ENCODE measurements at places on chromosomes 5 and 9. TPM values are rescaled to one million over a fixed set of nuclear protein-coding genes. Genes with fewer than 3 reads are reported as not detected.
A peak's percentile ranks its signal among the peaks of the same experiment; 100 is the strongest.

PPP2R2B gene
- total RNA-seq: 0.76 TPM

DNA sequence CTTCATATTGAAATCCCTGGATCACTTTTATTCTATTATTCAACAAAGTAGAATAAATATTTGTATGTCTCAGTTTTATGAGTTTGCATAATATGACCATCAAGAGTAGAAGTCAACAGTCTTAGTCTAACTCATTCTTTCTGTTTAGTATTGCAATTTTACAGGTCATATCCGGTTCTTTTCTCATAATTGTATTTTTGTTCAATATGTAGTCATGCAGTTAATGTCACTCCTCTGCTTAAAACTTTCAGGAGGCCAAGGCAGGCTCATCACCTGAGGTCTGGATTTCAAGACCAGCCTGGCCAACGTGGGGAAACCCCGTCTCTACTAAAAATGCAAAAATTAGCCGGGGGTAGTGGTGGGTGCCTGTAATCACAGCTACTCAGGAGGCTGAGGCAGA lies 148.4 kb upstream of the TRPM3 start:
- no peak for ATAC-seq

GABRP gene
- total RNA-seq: 6.4 TPM

PCSK1 gene
- 0.52 TPM for total RNA-seq

- peak; percentile 15 for ATAC-seq
Observed at GRCh38 chr9:21443849-21444625, 3.8 kb downstream of the IFNA1 start.

C7 gene
- total RNA-seq: 8.4 TPM

GRCh38 chr5:109643791-109644350 lies 45.9 kb upstream of the MAN2A1 start:
- ATAC-seq: no peak

- ATAC-seq: no peak
Observed at GRCh38 chr9:126927419-126927818, 12.8 kb downstream of the RALGPS1 start.

JAKMIP2 gene
- total RNA-seq: 0.12 TPM

GRCh38 chr9:87863882-87864465 lies 18.7 kb upstream of the SPATA31E1 start:
- ATAC-seq: no peak

DNA sequence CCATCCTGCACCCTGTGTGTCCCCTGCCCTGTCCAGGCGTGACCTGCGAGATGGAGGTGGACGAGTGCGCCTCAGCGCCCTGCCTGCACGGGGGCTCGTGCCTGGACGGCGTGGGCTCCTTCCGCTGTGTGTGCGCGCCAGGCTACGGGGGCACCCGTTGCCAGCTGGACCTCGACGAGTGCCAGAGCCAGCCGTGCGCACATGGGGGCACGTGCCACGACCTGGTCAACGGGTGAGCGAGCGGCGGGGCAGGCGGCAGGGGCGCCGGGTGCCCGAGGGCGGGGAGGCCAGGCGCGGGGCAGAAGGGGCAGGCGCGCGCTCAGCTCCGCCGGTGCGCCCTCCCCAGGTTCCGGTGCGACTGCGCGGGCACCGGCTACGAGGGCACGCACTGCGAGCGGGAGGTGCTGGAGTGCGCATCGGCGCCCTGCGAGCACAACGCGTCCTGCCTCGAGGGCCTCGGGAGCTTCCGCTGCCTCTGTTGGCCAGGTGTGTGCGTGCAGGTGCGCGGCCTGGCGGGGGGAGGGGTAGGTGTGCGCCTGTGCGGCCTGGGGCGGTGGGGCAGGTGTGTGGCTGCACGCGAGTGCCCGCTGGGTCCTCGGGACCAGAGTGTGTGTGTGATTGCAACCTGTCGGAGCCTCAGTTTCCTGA lies 10.0 kb downstream of the CRB2 start:
- no peak for ATAC-seq

DNA sequence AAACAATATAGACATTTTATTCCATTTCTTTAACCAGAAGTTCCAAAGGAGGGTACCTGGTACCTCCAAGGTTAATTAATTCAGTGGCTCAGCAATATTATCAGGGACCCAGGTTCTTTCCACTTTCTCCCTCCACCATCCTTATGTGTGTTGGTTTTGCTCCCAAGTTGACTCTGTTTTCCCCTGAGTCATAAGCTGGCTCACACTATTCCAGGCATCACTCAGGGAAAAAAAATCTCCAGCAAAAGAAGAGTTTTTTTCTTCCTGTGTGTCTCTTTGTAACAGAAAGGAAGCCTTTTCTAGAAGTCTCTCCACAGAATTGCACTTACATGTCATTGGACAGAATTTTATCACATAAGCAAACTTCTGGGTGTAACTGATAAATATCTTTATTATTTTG lies 31.2 kb upstream of the GALNT10 start:
- no peak for ATAC-seq

GRCh38 chr5:139994234-139994633 lies 48.9 kb downstream of the NRG2 start:
- no peak for ATAC-seq

GRCh38 chr5:178671602-178672144 lies 44.8 kb upstream of the CLK4 start:
- ATAC-seq: no peak

CBY3 gene
- total RNA-seq: not detected

- ATAC-seq: no peak
Observed at GRCh38 chr5:142110046-142110531, 1.5 kb downstream of the NDFIP1 start.

GRCh38 chr9:88949961-88950340 lies 41.3 kb upstream of the S1PR3 start:
- peak; percentile 81 for ATAC-seq

DNA sequence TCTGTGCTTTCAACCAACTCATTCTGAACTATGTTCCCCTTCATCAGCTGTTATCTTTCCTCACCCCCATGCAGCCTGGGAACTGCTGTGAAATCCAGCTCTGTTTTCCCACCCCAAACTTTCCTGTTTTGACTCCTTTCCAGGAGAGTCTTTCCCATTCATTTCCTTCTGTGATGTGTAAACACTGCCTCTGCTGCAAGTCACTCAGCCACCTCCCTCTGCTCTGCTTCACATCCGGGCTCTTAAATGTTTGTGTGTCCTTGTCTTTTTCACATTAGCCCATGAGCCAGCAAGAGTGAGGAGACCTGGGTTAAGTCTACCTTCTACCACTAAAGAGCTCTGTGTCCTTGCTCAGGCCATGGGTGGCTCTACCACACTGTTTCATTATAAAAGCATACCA lies 137.5 kb downstream of the ICE1 start:
- ATAC-seq: no peak

AJM1 gene
- 1.1 TPM for total RNA-seq

C9orf153 gene
- 0.12 TPM for total RNA-seq

DNA sequence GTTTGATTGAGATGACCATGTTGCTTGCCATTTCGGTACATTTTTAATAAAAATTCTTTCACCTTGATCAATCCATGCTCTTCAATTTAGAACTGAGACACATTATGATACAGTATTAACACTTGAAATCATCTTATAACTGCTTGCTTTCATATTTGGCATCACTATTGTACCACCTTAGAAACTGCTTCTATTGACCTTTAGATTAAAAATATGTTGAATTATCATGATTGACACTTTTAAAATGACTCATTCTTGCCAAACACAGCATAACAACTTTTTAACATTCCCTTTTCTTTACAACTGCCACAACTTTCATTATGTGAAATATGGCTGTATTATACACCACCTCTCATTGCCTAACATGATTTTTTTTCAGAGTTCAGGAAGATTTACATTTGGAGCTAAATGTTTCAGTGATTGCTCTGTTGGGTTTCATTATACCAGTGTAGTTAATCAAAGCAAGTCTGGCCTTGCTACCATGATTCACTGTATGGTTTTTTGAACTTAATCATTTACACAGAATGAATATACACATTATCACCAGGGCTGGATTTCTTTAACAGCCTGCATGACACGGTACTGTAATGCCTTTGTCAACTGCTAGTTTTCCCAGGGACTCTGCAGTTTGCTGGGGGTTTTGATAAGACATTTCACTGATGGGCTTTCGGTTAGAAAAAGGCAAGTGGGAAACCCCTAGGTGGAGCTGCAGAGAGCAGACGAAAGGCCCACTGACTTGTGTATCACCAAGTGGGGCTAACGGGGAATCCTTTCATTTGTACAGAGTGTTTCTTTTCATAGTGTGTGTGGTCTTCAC lies 93.6 kb upstream of the TLE4 start:
- ATAC-seq: peak; percentile 91

GRCh38 chr9:107587191-107587963 lies 97.8 kb upstream of the KLF4 start:
- ATAC-seq: peak; percentile 62

- no peak for ATAC-seq
Observed at GRCh38 chr5:176883700-176884570, 15.2 kb downstream of the HK3 start.

DNA sequence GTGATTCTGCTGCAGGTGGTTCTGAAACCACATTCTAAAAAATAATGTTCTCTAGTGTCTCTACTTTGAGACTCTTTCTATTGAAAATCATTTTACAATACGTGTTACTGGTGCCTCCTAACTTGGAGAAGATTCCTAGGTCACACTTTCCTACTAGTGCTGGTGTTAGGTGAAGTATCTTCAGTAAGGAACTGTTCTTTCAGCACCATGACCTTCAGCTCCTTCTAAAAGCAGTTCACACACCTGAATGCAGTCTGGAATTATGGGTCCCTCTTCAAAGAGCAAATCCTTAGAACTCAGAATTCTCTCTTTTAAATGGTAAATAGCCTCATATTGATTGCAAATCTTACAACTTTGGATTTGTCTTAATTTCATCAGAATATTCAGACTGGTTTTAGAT lies 10.6 kb upstream of the DPYSL3 start:
- ATAC-seq: no peak

SEMA4D gene
- 30.4 TPM for total RNA-seq

ERAP2 gene
- total RNA-seq: 1.3 TPM

DNA sequence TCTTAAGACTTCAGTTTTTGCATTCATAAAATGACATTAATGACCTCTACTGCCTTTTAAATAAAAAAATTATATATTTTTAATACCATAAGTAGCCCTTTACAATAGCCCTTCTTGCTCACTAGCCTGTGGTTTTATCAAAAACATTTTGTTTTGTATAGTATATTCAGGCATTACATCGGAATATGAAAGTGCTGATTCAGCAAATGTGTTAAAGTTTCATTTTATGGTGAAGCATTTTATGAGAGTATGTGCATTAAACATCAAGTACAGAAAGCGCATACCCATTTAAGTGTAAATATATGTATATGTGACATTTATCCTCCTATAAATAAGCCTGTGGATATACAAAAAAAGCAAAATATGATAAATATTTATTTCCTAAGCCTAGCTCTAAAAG lies 56.2 kb upstream of the GABRB2 start:
- ATAC-seq: no peak

MARVELD2 gene
- 25.7 TPM for total RNA-seq

IL3 gene
- total RNA-seq: not detected

- ATAC-seq: peak; percentile 12
Observed at GRCh38 chr5:135239453-135240282, 159.4 kb downstream of the MACROH2A1 start.

ZNF454 gene
- total RNA-seq: 0.52 TPM

- ATAC-seq: no peak
Observed at GRCh38 chr9:128765499-128765898, 6.2 kb downstream of the ZER1 start.

RIGI gene
- total RNA-seq: 5.6 TPM

GRCh38 chr9:127783111-127784008 lies 2.5 kb upstream of the CDK9 start:
- ATAC-seq: no peak

DNA sequence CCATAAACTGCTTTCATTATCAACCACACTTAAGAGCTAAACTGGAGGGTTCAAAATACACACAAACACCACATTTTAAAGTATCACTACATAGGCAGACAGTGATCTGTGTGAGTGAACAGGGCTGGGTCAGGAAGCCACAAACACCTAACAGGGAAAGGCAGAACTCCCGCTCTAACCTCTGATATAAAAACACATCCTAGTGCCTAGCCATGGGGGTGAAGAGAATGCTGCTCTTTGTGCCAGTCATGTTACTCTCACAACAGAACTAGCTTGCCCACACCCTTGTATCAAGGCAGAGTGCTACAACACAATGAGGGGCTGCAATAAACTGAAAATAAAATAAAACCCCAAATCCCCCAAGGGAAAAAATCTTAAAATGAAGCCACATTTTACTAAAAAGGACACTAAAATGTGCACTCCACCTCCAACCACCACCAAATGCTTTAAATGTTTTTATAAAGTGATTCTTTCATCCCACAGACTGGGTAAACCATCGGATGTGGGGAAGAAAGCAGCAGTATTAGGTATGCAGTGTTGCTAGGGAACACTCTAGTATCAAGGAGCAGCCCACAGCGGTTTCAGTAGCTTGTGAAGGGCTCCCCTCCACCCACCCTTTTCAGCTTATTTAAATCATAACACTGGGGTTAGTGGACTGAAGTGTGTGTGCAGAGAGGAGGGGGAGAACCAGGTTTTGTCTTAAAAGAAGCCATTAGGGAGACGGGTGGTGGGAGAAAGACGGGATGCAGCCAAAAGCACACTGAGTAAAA lies 64.5 kb downstream of the TMEM161B start:
- ATAC-seq: no peak

- ATAC-seq: no peak
Observed at GRCh38 chr5:14591548-14591947, 10.0 kb downstream of the OTULINL start.

GRCh38 chr9:128001779-128002298 lies 21.1 kb upstream of the EEIG1 start:
- peak; percentile 48 for ATAC-seq

DNA sequence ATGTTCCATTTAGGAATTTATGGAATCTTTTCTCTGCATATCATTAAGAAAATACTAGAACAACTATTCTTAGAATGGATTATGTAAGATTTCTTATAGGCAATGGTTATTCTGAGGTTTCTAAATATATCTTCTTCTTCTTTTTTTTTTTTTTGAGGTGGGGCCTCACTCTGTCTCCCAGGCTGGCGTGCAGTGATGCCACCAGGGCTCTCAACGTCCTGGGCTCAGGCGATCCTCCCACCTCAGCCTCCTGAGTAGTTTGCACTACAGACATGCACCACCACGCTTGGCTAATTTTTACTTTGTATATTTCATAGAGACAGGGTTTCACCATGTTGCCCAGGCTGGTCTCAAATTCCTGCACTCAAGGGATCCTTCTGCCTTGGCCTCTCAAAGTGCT lies 137.2 kb downstream of the SREK1 start:
- ATAC-seq: no peak

NUDT12 gene
- 8.4 TPM for total RNA-seq

- ATAC-seq: no peak
Observed at GRCh38 chr9:123194023-123194422, 74.4 kb downstream of the STRBP start.

DNA sequence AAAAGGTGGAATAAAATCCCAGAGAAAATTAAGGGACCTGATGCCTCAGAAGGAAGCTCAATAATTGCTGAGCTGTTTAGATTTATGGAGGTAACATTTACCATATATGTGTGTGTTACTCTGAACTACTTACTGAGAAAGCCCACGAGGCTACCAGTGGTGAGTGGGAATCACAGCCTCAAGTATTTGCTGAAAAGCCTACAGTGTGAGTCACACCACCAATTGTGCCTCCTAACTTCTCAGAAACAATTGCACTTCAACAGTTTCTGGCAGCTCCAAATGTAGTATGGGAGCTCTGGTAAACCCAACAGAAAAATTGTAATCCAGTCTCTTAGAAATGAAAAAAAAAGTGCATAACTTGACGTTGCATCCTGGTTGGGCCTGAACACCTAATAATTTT lies 551.6 kb downstream of the PRDM9 start:
- ATAC-seq: no peak
